ENCODE measurements at places on chromosomes 5 and 9.

DNA sequence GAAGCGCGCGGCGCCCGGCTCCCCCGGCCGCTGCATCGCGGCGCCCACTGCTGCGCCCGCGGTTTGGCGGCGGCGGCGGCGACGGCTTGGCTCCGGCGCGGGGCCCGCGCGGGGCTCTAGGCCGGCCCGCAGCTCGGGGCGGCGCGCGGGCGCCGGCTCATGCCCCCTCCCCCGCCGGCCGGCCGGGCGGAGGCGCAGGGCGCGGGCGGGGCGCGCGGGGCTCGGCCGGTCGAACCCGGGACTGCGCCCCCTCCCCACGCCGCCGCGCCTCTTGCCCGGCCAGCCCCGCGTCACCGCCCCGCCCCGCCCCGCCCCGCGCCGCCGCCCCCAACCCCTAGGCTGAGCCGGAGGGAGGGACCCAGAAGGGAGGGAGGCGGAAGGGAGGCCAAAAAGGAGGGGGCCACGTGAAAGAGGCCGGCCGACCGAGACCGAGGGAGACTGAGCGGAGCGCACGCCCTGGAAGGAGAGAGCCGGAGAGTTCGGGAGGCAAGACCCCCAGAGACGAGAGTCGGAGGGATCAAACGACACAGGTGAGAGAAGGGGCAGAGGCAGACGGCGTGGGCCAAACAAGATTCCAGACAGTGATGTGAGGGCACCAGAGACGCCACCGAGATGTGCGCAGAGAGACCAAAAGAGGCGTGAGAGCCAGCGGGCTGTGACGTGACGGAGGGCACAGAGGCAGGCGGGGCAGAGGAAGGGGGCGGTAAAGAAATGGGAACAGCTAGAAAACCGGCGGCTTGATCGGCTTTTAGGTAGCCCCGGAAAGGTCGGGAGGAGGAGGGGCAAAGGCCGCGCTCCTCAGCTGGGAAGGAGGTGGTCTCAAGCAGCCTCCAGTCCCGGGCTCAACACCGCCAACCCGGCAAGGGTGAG is at the start of gene BARX1:
TSS of gene BARX1 (minus strand) at position 245 of the 870 bp plus-strand sequence. CDS start at position 36, 209 bp downstream.
- DNase-seq = no peak

- no peak for DNase-seq
Observed at GRCh38 chr5:56616454-56617160, 198.7 kb upstream of the MAP3K1 start.

DNA sequence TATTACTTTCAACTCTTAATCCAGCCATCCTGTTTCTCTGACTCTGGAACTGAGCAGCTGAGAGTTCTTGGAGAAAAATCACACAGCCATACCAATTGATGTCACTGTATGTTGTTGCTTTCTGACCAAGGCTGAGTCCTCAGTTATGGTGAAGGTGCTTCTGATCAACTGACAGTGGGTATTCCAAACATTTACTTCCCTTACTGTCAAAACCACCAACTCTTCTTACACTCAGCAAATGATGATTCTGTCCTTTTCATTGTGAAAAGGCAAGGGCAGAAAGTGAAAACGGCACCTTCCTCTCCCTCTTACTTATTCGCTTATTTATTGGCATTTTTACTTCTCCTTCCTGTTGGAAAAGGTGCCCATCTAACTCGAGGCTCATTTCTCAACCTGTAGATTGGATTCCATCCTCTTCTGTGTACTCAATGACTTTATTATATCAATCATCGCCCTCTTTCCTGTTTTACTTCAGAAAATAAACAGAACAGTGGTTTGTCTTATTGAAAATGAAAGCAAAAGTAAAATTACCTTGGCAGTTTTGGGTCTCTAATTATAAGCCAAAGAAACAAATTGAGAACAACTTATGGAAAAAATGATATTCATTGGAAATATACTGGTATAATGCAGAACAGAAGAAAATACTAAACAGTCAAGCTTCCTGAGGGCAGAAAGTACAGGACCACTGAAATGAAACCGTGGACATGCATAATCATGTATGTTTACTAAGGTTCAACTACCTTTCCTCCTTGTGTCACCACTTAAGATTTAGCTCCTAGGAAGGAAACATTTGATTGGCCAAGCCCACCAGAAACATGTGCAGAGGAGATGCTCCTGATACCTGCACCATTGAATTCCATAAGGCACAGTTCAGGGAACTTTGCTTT is 104.5 kb upstream of the CHD1 start:
- DNase-seq = no peak

- DNase-seq = no peak
Observed at GRCh38 chr5:165996201-165996875, 2295.1 kb upstream of the WWC1 start.

DNA sequence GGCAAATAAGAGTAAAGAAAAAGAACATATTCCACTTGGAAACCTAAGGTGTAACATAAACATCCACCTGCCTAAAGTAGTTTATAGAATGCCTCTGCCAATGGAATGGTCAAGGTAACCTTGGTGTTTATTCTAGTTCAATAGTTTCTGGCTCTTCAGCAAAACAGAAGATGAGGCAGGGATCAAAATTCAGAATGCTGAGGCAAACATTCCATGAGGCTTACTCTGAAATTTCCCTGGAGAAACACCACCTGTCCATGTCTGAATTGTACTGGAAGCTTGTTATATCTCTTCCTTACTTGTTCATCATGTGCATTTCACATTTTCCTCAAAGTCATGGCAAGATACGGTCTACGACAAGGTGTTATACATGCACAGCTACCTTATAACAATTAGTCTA is 1862.4 kb upstream of the ACO1 start:
- DNase-seq = no peak

GRCh38 chr5:110790673-110791072 is 51.9 kb downstream of the SLC25A46 start:
- no peak for DNase-seq

DNA sequence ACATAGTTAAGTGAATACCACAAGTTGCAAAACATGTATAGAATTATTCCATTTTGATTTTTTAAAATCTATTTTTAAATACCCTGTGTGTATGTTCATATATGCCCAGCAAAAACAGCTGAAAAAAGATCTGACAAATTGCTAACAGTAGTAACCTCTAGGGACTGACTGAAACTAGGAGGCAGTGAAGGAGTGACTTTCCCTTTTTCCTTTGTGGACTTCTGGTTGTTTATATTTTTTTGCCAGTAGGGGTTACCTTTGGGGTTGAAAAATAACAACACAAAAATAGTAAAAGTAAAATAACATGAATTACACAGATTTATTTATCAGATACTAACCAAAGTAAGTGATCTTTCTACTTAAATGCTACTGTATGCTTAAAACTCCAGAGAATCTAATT is 2.9 kb downstream of the MEGF9 start:
- no peak for DNase-seq

DNA sequence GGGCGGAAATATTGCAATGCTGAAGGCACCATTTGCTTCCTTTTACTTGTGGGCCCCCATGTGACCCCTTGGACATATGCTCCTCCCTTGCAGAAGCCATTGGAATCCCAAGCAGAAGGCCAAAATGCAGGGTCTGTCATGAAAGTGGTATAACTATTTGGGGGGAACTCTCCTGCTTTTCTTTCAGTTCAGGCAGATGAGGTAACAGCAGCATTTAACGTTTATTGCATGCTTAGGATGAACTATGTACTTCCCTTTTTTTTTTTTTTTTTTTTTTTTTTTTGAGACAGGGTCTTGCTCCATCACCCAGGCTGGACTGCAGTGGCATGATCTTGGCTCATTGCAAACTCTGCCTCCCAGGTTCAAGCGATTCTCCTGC is 7.8 kb downstream of the FOXI1 start:
- DNase-seq = no peak

DNA sequence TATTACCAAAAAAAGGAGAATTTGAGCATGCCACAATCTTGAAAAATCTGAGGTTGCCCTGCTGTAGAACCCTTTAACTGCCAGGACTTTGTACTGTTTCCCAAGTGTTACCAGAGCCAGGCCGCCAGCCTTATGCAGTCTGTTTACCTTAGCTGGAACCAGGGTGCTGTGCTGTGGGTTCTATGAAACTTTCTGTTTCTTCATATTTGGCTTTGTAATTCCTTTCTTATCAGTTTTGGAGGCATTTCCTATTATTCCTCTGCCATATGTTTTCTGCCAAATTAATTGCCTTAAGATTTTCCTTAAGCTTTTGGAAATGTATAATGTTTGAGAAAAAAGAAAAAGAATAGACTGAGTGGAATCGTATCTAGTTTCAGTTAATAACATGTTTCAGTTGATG is 2.1 kb downstream of the S1PR3 start:
- DNase-seq = no peak

Data from NCI-H187 treated with DMSO at 0.1 percent for 48 hours (cell line).